ENCODE measurements at places on chromosomes 7 and 10. TPM values are rescaled to one million over a fixed set of nuclear protein-coding genes. Genes with fewer than 3 reads are reported as not detected.

The DIP2C gene
- 7.3 TPM for total RNA-seq

The ADAM12 gene
- total RNA-seq: 8.2 TPM

DNA sequence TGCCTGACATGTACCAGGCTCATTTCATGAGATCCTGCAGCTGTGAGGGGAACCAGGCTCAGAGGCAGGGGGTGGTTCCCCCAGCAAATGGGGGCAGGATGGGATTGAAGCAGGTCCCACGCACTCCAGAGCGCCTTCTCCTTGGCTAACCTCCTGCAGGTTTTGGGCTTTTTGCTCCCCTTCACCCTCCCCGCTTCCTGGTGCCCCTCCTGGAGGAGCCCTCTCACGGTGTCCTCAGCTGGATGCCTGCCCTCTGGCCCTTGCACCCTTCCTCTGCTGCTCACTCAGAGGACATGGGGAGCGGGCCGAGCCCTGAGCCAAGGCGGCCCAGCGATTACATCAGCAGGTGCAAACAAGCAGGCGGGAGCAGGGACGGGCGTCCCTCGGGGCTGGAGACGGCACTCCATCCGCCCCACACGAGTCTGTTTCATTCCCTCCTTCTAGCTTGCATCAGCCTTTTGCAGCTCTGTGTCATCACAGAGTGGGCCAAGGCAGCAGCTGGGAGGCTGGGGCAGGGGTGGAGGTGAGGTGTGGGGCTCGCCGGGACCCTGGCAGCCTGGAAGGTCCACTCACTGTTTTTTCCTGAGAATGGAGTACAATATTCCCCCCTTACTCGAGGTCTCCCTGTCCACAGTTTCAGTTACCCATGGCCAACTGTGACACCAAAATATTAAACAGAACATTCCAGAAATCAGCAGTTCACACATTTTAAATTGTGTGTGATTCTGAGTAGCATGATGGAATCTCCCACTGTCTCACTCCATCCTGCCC lies 52.7 kb upstream of the SLC29A3 start:
- no peak for DNase-seq

The HTR5A gene
- total RNA-seq: not detected

The KDM7A gene
- 14.8 TPM for total RNA-seq

DNA sequence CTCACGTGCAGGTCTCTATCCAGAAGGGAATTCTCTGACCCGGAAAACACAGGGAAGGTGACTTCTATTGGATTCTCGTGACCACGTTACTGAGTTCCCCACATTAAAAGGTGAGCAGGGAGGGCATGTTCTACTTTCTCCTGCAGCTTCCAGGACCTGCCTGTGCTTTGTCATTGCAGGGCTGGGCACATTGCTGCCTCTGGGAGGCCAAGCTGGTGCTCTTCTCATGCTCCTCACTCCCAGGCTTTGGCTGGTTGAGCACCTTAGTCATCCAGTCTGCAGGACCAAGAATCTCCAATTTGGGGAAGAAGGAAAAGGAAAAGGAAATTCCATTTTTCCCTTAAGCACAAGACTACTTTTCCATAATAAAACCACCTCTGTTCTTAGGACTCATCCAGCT lies 86.5 kb upstream of the TMEM72 start:
- DNase-seq: no peak

GRCh38 chr10:93941606-93942005 lies 47.8 kb downstream of the SLC35G1 start:
- DNase-seq: no peak

The SLC25A13 gene
- 33.7 TPM for total RNA-seq

GRCh38 chr7:106613848-106614560 lies 47.0 kb downstream of the CCDC71L start:
- DNase-seq: no peak

The SPACDR gene
- 0.59 TPM for total RNA-seq

DNA sequence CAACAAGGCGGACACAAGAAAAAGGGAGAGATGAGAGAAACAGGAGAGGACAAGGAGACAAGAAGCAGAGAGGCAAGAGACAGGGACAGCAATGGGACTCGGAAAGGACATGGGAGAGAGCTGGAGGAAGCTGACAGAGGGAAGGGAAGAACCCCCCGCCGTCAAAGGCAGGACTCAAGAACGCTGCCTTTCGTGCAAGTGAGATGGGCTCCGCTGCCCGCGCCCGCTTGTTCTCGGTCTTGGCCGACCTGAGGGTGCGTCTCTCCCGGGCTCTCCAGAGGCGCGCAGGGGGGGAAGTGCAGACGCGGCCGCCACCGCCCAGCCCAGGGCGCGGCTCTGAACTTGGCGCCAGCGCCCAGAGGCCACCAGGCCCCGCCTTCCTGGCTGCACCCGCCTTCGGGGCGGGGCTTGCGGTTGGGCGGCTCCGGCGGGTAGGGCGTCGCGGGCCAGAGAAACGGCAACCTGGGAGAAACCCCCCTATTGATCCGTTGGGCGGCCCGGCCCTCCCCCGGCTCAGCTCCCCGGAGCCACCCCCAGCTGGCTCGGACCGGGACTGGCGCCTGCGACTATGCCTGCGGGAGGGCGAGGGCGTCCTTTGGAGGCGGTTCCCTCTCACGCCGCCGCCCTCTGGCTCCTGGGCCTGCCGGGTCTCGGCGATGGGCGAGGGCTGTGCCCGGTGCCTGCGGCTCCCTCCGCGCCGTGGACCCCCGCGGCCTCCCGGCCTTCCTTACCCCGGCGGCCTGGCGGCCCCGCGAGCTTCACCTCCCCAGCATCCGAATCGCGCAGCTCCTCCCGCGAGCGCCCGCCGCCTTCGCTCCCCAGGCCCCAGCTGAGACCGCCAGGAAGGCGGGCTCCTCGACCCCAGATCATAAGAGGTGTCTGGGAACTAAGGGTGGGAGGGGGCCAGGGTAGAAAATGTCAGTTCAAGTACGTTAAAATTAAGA lies 2.2 kb upstream of the ANTXRL start:
- peak; percentile 73 for DNase-seq

GRCh38 chr7:112010109-112010508 lies 196.1 kb downstream of the DOCK4 start:
- no peak for DNase-seq

DNA sequence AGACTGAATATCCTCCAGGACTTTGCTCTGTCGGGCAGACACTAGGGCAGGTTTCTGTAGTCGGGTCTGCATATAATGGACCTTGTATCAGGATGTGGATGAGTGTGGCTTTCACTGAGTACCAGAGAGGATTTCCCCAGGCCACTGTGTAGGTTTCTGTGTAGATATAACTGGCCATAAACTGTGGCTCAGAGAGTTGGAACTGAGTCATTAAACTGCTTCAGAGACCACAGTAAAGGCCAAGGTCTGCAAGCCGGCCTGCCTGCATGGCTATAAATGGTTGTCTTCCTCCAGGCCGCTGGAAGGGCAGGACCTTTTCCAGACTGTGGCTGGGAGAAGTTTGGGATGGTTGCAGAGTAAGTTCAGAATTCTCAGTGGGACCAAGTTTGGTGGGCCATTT lies 16.9 kb downstream of the ZNF92 start:
- no peak for DNase-seq

GRCh38 chr7:157707983-157708918 lies 371.4 kb downstream of the DNAJB6 start:
- DNase-seq: no peak

DNA sequence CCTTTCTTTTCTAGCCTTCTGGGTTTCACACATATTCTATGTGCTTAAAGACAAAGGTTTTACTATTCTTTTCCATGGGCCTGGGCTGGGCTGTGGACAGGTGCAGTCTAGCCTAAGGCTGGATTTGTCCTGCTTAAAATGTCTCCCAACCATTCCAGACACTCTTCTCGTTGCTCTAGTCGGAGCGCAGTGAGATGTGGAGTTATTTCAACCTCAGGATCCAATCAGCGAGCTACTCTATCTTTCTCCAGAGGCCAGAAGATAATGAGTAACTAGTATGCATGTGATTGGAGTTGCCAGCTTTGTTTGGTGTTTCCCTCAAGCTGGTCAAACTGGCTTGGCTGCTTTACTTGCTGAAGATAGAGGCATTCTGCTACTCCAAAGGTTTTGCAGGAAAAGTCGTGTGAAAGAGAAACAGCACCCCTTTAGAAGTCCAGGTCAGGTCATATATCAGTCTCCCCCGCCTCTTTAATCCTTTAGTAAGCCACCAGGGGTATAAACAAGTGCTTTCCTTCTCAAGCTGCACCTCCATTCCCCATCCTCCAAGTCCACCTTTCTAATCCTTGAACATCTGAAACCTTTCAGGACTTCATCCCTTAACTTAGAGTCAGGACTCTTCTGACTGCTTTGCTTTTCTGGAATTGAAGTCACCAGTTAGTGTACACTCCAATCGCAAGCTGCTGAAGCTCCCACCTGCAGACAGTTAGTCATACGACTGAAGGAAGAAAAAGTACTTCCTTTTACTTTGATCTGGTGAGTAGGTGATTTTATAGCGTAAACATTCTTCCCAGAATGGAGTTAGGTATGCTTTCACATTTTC lies 78.8 kb downstream of the DNMBP start:
- peak; percentile 89 for DNase-seq

GRCh38 chr7:157532068-157532467 lies 195.3 kb downstream of the DNAJB6 start:
- no peak for DNase-seq

GRCh38 chr10:70140297-70140696 lies 6.2 kb downstream of the TYSND1 start:
- DNase-seq: no peak

DNA sequence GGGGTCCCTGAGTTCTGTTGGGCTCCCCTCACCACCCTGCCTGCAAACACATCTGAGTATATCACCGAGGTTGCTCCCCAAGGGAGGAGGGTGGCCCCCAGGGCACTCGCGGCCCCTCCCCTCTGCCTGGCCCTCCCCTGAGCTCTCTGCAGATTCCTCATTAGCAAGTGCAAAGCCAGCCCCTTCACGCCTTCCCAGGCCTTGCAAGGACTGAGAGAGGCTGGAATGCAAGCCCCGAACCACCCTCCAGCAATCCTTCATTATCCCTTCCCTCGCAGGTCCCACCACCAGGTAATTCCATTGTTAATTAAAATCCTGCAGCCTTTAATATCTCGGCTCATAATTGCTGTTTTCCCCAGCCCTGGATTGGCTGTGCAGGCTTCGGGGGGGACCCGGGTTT lies 35.3 kb upstream of the MYL10 start:
- no peak for DNase-seq

The CEP55 gene
- 1.2 TPM for total RNA-seq

DNA sequence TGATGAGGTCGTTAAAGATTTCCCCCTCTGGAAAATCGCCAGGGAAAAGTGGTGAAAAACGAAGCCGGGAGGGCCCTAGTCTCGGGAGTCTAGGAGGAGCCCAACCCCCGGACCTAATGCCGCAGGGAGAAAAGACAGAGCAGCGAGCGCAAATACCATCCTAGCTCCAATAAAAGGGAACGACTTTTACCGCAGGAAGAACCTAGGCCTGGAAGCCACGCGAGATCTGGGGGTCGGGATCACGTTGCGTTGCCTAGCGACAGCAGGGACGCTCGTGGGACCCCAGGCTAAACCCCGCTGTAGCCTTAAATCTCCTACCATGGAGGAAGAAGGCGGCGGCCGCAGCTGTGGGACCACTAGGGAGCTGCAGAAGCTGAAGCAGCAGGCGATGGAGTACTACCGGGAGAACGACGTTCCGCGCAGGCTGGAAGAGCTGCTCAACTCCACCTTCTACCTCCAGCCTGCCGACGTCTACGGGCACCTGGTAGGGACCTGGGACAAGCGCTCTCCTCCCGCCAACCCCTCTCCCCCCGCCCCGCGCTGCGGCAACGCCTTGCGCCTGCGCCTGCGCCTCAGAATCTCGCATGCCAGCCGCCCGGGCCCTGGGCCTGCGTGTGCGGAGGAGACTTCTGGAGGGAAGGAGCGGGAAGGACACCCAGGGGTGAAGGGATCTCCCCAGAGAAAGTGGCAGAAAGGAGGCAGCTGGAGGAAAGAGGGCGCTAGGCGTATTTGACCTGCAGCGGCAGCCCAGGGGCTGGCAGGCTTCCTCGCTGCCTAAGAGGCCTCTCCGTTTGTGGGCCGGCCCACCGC lies at the start of gene ENO4:
ENO4 (plus strand) TSS at position 252 of the 810 bp plus-strand sequence; CDS start at position 320, 68 bp downstream.
- peak; percentile 80 for DNase-seq

- peak; percentile 73 for DNase-seq
Observed at GRCh38 chr10:104317726-104318299, 20.5 kb downstream of the ITPRIP start.

DNA sequence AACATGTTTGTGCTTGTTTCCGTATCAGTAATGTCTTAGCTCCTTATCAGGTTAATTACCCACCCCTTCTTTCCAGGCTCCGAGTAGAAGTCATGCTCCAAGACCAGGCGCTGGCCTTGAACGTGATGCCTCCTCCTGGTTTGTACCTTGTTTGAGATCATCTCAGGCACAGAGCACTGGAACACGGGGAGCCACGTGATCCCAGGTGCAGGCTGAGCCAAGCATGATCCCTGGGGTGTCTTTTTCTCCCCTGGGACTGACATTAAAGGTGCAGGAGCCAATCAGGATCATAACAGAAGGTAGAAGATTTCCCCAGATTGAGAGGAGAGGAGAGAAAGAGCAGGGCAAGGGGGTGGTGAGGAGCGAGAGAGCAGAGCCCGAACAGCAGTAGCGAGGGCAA lies 626.1 kb upstream of the GALNT17 start:
- no peak for DNase-seq

The PLCE1 gene
- total RNA-seq: not detected

DNA sequence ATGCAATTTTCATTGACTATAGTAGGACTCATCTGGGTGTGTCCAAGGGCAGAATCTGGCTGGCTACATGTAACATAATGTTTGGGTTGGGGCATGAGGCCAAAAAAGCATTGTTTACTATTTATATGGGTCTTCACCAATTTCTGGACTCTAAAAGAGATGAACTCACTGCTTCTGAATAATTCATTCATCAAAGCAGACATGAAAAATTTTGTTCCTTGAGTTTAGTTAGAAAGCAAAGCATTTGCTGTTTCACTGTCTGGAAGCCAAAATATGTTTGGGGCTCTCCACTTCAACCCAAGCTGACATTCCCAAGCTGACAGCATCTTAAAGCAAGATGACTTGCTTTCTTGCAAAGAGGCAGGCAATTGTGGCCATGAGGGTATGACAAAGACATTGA lies 670.6 kb downstream of the SUGCT start:
- no peak for DNase-seq

DNA sequence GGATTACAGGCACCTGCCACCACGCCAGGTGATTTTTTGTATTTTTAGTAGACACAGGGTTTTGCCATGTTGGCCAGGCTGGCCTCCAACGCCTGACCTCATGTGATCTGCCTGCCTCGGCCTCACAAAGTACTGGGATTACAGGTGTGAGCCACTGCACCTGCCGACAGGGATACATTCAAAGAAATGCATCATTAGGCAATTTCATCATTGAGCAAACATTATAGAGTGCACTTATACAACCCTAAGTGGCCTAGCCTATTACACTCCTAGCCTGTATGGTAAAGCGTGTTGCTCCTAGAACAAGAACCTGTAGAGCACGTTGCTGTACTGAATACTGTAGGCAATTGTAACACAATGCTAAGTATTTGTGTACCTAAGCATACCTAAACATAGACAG lies 350.3 kb downstream of the GALNT17 start:
- DNase-seq: no peak

GRCh38 chr10:125836746-125837145 lies 13.4 kb downstream of the BCCIP start:
- DNase-seq: no peak

The LRRC18 gene
- total RNA-seq: not detected

DNA sequence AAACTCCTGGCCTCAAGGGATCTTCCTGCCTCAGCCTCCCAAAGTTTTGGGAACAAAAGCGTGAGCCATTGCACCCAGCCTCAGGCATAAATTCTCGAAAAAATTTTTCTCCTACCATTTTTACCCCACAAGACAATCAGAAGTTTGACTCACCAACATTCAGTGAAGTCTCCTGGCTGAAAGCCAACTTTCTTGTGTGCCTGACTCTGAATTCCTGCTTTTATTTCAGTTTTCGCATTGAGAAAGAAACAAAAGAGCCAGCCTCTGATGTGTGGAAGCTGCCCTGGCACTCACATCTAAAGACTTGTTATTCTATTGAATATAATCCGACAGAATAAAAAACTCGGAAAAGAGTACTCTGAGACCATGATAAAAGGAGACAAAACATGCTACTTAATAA lies 402.9 kb downstream of the MAGI2 start:
- peak; percentile 78 for DNase-seq

Measured in mammary epithelial cell (primary cell).